NCI-H2081 treated with DMSO at 0.1 percent for 48 hours (cell line): ENCODE measurements at places on chromosomes 1 and 21.

DNA sequence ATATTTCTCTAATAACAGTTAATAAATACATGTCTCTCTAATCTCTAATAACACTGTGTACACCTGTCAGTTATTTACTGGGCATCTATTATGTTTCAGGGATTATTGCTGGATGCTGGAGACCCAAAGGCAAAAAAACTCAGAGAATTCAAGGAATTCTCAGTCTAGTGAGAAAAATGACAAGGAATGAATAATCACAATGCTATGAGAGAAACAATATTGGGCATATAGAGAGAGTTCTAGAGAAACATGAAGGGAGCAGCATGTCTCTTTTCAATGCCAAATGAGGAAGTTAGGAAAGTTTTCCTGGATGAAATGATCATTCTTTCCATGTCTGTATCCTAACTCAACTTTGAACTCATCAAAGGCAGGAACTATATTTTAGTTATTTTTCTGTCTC is 82.8 kb downstream of the TNFSF18 start:
- no peak for DNase-seq

- DNase-seq: no peak
Measured at GRCh38 chr1:178536844-178537371, 24.0 kb downstream of the TEX35 start.

- DNase-seq: no peak
Measured at GRCh38 chr1:155210314-155211104, 2.0 kb downstream of the MTX1 start.

DNA sequence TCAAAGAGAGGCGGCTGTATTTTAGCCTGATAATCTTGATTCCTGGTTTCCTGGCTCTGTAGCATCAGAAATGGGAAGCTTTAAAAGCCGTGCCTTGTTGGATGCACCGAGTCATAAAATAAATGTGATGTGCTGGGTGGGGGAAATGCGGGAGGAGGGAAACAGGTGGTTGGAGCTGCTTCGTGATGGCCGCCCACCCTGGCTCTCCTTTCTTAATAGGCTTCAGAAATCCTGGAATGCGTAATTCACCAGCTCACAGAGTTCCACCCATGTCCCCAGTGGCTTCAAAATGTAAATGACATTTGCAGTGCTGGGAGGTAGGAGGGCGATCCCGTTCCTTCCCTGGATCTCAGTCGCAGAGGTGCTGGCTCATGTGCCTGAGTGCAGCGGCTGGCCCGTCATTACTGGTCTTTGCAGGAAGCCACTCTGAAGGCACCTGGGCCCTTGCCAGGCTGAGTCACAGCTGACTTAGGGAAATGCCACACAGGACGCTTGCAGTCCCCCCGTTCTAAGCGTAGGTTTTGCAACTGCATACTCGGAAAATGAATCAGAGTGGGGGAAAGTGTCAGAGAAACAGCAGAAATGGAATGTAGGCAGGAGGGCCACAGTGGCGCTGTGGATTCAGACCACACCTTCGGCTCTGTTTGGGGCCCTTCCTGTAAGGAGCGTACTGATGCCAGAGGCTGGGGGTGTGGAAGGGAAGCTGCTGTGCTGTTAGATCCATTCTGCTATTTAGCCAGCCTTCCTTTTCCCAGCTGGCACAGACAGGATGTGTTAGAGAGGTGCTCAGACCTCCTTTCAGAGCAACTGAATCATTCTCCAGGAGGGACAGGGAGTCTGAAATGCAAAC is 37.6 kb downstream of the GALNT2 start:
- DNase-seq: peak; percentile 86

DNA sequence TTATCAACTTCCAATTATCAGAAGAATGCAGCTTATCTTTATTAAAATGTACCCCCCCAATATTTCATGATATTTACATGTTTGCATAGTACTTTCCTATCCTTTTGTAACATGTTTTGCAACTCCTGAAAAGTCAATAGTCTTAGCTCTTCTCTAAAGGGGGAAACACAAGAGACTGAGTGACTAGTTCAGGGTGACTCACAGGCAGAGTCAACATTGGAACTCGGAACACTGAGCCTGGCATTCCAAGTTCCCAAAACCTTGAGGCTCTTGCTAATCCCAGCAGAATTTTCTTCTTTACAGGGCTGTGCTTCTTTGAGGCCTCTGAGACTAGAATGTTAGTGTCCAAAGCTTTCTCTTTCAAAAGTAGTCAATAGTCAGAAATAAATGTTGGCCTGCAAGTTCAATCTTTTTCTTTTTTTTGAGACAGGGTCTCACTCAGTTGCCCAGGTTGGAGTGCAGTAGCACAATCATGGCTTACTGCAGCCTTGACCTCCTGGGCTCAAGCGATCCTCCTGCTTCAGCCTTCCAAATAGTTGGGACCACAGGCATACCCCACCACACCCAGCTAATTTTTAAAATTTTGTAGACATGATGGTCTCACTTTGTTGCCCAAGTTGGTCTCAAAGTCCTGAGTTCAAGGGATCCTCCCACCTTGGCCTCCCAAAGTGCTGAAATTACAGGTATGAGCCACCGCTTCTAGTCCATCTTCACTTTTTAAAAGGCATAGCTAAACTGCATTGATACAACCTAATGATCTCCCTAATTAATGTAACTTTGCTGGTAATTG is 37.5 kb downstream of the ZNF281 start:
- no peak for DNase-seq

- no peak for DNase-seq
Measured at GRCh38 chr21:41326414-41327080, 9.9 kb downstream of the FAM3B start.

GRCh38 chr1:27605796-27606707 is 2.1 kb upstream of the AHDC1 start:
- peak; percentile 13 for DNase-seq

- DNase-seq: no peak
Measured at GRCh38 chr1:29391362-29391880, 155.1 kb downstream of the PTPRU start.
